Natural killer cell treated with Interleukin-12 subunit alpha and Interleukin-12 subunit beta and Interleukin-15 and Interleukin-18, amount 100 ng/mL, for 72 hours (primary cell): ENCODE measurements at places on chromosomes 2 and 18. TPM values are rescaled to one million over a fixed set of nuclear protein-coding genes. Genes with fewer than 3 reads are reported as not detected.

GRCh38 chr2:86764661-86765309, 25.9 kb downstream of the CD8A start:
- no peak for DNase-seq

GRCh38 chr2:127051116-127052056, 55.6 kb downstream of the BIN1 start:
- no peak for DNase-seq

- DNase-seq, result no peak
Measured at GRCh38 chr18:57831597-57832377, 28.7 kb upstream of the ATP8B1 start.

GRCh38 chr18:62189208-62189607, 2.2 kb downstream of the RELCH start:
- no peak for DNase-seq

GRCh38 chr18:77000527-77000926, 132.1 kb downstream of the MBP start:
- DNase-seq, result no peak

DNA sequence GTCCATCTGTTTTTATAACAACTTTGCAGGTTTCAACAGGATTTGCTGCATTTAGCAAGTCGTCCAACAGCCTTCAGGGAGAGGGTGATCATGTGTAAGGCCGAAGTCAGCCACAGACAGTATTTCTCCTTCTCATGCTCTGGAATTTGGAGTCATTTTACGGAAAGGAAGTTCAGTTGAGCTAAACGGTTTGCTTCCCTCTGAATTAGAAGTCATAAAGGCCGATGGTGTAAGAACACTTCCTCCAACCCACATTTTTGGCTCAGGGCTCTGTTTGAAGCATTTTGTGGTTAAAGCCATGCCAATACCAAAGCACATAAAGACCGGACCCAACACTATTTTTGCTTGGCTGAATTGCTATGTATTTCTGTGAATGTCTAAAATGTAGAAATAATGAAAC, 129.5 kb downstream of the TMEM182 start:
- DNase-seq, result no peak

DNA sequence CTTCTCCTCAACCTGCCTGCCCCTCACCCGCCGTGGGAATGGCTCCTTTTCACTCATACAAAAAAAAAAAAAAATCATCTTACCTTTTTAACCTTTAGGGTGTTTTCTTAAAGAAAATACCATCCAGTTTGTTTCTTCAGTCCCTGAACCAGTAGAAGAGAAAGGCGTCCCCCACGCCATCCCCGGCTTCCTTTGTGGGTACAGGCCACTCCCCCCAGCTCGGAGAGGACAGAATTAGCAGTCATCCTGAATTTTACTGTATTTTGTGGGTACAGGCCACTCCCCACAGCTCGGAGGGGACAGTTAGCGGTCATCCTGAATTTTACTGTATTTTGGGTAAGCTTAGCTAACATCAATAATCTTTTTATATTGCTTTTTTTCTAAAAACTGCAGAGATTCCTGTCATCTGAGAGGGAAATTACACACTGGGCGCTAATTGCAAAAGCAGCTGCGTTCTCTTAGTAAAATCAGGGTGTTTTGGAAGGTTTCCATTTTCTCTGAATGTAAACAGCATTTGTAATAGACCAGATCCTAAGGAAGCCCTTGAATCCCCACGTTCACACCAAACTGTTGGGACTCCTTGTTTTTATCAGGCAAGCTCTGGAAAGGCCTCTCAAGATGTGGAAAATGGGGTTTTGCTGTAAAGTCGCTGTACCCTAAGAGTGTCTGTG, 72.5 kb downstream of the NFATC1 start:
- DNase-seq, result no peak

GRCh38 chr18:77635858-77636257, 386.2 kb downstream of the GALR1 start:
- no peak for DNase-seq

- DNase-seq, result no peak
Measured at GRCh38 chr2:190891372-190891771, 10.8 kb downstream of the GLS start.

DNA sequence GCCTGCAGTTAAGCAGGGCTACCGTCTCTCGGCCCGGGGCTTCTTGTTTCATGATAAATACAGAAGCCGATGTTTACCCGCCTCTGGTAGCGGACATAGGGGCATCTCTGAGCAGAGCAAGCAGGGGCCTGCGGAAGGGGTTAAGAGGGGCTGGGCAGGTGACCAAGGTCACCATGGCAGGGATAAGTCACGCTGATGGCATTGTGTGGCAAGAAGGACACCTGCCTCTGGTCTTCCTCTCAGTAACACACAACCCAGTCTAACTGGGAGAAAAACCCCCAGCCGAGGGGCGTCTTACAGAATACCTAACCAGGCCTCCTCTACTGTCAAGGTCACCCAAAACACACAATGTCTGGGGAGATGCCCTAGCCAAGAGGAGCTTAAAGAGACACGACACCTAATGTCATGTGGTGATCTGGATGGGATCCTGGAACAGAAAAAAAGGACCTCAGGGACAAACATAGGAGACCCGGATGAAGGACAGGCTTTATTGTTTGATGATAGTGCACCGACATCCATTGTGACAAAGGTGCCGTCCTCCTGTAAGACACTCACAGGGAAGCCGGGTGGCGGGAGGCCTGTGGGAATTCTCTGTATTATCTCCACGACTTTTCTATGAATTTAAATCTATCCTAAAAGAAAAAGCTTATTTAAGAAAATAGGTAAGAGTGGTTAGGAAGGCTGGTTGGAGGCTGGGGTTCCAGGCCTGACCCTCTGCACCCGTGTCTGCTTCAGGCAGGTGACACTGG, 24.8 kb downstream of the SH3BP4 start:
- DNase-seq, result no peak

DNA sequence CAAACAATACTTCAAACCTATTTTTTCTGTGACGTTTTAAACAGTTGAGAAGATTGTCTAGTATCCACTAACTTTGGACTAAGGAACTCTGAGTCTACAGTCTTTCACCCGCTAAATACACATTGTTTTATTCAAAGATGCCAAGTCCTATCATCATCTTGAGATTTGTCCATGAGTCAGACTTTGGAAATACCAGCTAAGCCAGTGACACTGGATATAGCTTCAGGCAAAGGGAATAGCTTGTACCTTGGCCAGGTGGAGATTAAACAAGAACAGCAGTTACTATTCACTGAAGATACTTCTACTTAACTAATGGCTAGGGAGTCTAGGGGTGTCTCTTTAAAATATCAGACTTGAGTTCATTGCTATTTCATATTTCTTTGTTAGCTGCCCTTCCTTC, 137.5 kb downstream of the COMMD1 start:
- no peak for DNase-seq

DNA sequence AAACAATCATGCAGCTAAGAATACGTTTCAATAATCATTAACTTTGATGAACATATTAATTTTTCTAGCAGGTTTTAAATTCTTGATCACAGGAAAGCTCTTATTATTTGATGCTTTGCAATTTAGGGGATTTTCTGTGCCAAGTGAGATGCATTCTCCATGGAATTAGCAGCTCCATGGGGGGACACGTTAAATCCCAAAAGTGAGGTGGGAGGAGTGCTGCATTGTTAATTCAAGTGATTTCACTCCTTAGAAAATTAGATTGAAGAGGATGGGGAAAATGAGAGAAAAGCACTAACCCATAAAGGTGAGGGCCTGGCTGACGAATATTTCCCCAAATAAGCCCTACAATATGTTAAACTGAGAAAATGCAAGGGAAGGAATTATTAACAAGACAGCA, 69.2 kb downstream of the ACVR1C start:
- DNase-seq, result no peak

GRCh38 chr2:150120326-150120955, 367.0 kb downstream of the RND3 start:
- no peak for DNase-seq

DNA sequence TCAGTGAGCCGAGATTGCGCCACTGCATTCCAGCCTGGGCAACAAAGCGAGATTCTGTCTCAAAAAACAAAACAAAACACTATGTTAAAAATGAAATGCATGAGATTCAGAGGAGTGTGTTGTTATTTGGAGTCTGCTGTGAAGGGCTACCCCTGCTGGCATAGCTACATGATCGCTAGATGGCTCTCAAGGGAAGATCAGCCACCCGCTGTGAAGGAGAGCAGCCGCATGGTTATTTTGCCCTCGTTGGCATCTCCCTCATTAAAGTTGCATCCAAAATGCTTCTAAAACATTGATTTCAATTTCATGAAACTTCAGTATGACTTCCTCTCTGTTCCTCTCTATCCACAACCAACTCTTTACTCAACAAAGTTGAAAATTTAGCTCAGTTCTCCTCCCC, 54.8 kb upstream of the NDUFV2 start:
- DNase-seq, result no peak

DNA sequence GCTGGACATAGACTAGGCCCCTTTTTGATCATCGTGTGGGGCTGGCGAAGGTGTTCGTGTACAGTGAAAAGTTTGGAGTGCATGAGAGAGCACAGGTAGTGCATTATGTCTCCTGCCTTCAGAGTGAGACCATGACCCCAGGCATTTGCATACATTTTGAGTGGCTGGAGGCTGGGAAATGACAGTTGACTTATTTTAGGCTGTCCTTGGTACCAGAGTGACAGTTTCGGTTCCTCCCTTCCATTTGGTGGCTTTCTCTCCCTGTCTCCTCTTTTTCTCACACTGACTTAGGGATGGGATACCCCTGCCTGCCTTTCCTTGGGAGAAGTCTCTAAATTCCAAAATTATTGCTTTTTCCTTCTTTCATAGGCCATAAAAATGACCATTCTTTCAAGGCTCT, 20.1 kb downstream of the SERPINB12 start:
- DNase-seq, result no peak

- no peak for DNase-seq
Measured at GRCh38 chr2:1816414-1816911, 72.1 kb upstream of the PXDN start.

DNA sequence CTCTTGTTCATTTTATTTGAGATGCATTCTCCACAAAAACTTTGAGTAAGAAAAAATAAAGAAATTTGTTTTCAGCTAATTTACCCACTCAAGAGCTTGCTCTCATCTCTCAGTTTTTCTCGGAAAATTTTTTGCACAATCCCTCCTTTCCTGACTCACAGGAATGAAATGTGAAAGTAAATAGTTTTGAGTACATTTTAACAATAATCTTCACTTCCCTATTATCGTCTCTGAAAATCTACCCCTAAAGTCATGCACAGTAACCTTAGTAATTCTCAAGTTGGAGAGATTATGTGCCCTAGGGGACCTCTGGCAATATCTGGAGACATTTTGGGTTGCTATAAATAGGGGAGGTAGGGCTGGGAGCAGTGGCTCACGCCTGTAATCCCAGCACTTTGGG, 2.6 kb downstream of the CYB5A start:
- no peak for DNase-seq

DNA sequence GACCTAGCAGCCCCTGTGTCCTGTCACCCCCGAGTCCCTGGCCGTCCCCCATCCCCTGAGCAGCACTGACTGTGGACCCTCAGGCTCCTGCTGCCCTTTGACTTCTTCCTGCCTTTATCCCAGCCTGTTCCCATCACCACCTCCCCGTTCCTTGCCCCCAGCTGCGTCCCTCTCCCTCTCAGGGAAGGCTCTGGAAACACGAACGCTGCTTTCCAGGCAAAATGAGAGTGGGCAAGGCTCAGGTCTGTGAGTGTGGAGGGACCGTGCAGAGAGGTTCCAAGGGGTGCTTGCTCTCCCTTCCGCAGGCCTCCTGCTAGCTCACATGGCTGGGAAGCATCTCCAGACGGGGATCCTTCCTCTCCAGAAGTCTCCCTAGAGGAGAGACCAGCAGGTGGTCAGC, 501.8 kb upstream of the SALL3 start:
- no peak for DNase-seq

- no peak for DNase-seq
Measured at GRCh38 chr2:8030573-8031303, 651.1 kb upstream of the ID2 start.

NEURL3 gene
- total RNA-seq, result not detected

ABCG5 gene
- not detected for total RNA-seq

TNFAIP6 gene
- 0.64 TPM for total RNA-seq

GAL3ST2 gene
- 2.8 TPM for total RNA-seq

SCN2A gene
- total RNA-seq, result not detected

POTEC gene
- not detected for total RNA-seq

TMEM37 gene
- total RNA-seq, result not detected

ADI1 gene
- total RNA-seq, result 23.6 TPM

RNU2-63P gene
- total RNA-seq, result 39.8 TPM
